ENCODE measurements at places on chromosomes 13 and 19.

GRCh38 chr13:40460116-40460515 lies 206.3 kb downstream of the FOXO1 start:
- DNase-seq = no peak

- no peak for DNase-seq
Measured at GRCh38 chr13:85592211-85592610, 207.0 kb downstream of the SLITRK6 start.

DNA sequence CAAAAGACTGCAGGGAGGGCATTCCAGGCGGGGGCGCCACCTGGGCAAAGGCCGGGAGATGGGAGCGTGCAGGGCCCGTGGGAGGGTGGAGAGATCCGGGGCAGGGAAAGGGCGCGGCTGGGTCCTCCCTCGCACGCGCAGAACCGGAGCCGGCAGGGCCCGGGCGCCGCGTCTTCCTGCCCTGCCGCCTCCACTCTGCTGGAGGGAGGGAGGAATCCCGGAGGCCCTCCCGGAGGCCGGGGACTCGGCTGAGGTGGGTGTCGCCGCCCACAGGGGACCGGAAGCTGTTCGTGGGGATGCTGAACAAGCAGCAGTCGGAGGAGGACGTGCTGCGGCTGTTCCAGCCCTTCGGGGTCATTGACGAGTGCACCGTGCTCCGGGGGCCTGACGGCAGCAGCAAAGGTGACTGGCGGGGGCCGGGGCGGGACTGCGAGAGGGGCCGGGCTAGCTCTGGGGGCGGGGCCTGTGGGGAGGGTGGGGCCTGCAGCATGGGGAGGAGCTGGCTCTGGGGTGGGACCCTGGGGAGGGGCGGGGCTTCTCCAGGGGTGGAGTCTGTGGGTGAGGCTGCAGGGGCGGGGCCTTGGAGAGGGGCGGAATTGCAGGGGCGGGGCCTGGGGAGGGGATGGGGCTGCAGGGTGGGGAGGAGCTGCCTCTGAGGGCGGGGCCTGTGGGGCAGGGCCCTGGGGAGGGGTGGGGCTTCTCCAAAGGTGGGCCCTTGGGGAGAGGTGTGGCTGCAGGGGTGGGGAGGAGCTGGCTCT lies 51.3 kb downstream of the CELF5 start:
- no peak for DNase-seq

- DNase-seq = no peak
Measured at GRCh38 chr19:15551293-15552004, 43.1 kb downstream of the CYP4F22 start.

GRCh38 chr19:4589579-4590410 lies 30.3 kb upstream of the SEMA6B start:
- no peak for DNase-seq

DNA sequence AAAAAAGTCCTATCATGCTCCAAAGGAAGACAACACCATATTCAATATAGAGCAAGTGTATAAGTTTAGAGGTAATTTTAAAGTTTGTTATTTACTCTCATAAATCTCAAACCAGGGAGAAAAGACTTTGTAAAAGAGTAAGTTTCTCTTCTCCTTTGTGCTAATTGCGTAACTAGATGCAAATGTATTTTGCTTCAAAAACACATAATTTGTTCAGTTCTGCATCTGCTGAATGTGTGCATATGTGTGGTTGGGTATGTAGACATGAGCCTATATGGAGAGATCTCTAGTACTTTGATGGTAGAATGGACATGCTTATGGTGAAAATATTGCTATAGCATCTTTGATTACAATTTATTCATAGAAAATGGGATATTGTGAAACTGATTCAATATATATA lies 17.8 kb upstream of the MIR17HG start:
- DNase-seq = no peak

GRCh38 chr13:74575729-74576125 lies 441.5 kb upstream of the KLF12 start:
- no peak for DNase-seq

DNA sequence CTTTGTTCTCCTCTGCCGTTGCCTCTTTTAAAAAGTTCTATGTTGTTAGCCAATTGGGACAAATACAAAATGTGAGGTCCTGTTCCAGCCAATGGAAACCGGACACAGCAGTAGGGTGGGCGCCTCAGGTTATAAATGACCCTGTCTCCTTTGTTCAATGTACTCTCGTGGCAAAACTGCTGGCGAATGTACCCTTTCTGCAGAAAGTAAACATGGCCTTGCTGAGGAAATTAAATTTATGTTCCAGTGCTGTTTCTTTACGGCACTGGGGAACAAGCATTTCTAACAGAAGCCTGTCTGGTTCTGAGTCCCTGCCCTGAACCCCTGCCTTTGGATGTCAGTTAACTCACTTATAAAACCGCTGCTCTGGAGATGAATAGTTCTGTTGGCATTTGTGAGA lies 140.7 kb downstream of the PCCA start:
- DNase-seq = no peak

DNA sequence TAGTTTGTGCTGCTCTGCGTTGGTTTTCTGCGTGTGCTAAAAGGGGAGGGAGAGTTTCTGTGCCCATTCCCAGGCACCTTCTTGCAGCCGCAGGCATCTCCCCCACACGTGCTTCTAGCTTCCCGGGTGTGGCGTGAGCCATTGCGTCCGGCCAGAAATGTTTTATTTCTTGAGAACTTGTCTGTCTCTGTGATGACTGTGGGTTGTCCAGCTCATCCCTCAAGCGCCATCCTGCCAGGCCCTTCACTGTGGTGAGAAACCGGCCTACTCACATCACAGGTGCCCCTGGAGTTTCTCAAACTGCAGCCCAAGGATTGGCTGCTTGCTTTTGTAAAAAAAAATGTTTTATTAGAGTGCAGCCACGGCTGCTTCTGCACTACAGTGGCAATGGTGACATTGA lies 24.2 kb downstream of the EPN1 start:
- DNase-seq = no peak

DNA sequence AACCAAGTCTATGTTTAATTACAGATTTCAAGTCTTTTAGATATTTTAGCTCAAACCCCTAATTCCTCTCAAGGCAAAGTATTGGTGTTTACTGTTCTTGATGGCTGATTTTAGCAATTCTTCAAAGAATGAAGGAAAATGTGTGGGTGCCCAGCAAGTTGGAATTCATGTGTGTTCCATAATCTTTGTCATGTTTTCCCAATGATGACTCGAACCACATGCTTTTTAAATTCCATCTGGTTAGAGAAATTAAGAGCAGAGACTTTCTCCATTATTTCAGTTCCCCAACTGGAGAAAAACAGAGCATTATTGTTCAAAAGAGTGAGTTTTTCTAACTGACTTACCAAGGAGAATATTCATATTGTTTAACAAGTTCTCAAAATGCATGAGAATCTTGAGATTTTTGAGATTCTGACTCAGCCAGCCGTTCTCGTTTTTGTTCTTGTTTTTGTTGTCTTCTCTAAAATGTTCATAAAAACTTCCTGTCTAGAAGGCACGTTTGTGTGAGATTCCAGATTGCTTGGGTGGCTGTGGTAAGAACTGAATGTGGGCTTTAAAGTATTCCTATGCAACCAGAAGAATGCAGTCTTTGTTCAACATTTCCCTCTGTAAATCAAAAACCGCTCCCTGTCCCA lies 404.7 kb downstream of the IRS2 start:
- DNase-seq = no peak

Measured in vagina (tissue), 2 donors.